Anterior cingulate cortex (tissue), 58 donors: ENCODE measurements at places on chromosomes 4 and X.
A peak's percentile ranks its signal among the peaks of the same experiment; 100 is the strongest.

GRCh38 chr4:15955670-15956069 lies 7.3 kb downstream of the FGFBP2 start:
- DNase-seq: no peak

GRCh38 chr4:118290951-118291350 lies 61.9 kb downstream of the PRSS12 start:
- DNase-seq: no peak

GRCh38 chr4:42282081-42282901 lies 115.0 kb upstream of the SHISA3 start:
- DNase-seq: no peak

GRCh38 chr4:155854582-155855226 lies 11.4 kb downstream of the ASIC5 start:
- DNase-seq: no peak

- peak; percentile 7 for DNase-seq
These were observed 11.7 kb downstream of the MFAP3L start for GRCh38 chr4:170014359-170015011.

DNA sequence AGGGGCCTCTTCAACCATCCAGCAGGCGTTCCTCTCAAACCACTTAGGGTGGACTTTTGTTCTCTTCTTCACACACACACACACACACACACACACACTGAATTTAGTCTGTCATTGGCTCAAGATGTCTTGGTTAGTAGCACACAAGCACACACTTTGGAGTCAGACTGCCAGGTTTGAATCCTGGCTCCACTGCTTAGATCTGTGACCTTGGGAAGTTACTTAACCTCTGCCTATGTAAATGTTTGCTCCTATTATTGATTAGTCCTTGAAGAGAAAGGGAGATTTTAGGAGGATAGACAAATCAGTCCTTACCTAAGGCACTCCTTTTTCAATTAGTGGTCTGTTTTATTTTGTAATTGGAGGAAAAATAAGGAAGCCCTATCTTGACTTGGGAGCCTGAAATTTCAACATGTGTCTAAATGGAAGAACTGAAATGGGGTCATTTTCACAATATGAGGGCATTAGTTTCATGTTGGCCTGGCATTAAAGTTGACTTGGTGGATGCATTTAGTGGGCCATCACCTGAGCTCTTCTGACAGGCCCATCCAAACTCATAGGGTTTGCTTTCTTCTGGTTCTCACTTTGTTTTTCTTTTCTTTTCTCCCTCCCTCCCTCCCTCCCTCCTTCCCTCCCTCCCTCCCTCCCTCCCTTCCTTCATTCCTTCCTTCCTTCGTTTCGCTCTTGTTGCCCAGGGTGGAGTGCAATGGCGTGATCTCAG lies 13.3 kb upstream of the TMEM131L start:
- no peak for DNase-seq

GRCh38 chr4:76311896-76312331 lies 5.4 kb downstream of the STBD1 start:
- DNase-seq: no peak
